ENCODE measurements at places on chromosomes 3 and 15. TPM values are rescaled to one million over a fixed set of nuclear protein-coding genes. Genes with fewer than 3 reads are reported as not detected.

Gene ARNT2
- total RNA-seq, result not detected

Gene C3orf70
- not detected for total RNA-seq

DNA sequence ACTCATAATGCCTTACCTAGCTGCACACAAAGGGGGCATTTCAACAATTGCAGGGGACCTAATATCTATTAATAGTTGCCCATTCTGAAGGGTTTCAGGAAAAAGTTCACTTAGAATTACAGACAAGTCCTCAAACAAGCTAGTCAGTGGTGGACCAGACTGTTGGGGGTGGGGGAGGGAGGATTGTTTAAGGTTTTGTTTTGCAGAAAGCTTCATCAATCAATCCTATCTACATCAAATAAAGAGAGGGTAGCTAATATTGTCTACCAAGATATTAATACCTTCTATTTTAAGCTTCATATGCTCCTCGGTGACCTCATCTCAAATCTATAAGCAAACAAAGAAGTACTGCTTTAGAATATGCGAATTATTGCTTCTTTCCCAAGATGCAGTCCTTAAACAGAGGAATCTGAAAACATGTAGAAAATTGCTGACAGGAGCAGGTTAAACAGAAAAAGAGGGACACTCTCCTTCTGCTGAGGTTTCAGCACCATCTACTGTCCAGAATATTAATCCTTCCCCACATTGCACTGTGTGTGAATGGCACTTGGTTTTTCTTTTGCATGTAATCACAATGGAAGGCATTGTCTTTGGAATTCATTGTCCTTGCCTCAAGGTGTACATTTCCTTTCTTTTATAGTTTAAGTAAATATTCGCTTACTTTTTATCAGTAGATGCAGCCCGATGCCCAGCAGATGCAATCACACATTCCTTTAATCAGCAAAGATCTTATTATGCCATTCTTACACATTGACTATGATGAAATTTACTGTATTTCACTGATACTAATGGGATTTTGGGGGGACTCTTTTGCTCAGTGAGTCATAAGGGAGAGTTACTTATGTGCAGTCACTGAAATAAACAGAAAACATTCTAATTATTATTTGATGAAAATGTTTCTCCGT lies 94.7 kb downstream of the IL5RA start:
- no peak overlapping the region for H3K4me3 ChIP-seq
- no peak overlapping the region for H3K27ac ChIP-seq
- no peaks in the 10 kb centered on the region for H3K36me3 ChIP-seq
- DNase-seq, result no peak
- no peaks in the 10 kb centered on the region for H3K4me1 ChIP-seq

Gene SLC26A6
- total RNA-seq, result 22.1 TPM

DNA sequence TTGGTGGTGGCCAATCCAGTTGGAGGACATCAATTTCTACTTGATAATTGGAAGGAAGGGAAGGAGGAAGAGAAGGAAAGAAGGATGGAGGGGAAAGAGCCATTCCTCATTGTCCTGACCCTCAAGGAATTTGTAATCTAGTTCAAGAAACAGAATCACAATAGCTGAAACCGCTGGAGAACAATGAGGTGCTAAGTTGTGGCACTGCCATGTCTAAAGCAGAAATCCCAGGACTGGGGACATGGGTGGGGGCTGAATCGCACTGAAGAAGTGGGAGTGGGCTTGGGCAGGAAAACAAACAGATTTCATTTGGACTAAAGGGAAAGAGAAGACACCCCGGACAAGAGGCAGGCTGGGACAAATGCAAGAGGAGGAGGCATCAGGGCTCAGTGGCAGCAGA lies 183.6 kb downstream of the UACA start:
- no peaks in the 10 kb centered on the region for H3K36me3 ChIP-seq
- H3K27ac ChIP-seq, result no peak overlapping the region
- DNase-seq, result no peak

- peaks cover 5% of the 10 kb centered on the region for H3K4me1 ChIP-seq
- H3K27me3 ChIP-seq, result peaks cover 7% of the 10 kb centered on the region
Measured at GRCh38 chr3:120678984-120679383, 3.1 kb downstream of the HGD start.
